ENCODE measurements at places on chromosomes 3 and 15.

- DNase-seq = no peak
Measured at GRCh38 chr3:129766135-129766534, 127.4 kb downstream of the TMCC1 start.

- DNase-seq = no peak
Measured at GRCh38 chr3:181948286-181948685, 236.6 kb downstream of the SOX2 start.

- no peak for DNase-seq
Measured at GRCh38 chr15:82969353-82969752, 16.7 kb upstream of the RAMAC start.

DNA sequence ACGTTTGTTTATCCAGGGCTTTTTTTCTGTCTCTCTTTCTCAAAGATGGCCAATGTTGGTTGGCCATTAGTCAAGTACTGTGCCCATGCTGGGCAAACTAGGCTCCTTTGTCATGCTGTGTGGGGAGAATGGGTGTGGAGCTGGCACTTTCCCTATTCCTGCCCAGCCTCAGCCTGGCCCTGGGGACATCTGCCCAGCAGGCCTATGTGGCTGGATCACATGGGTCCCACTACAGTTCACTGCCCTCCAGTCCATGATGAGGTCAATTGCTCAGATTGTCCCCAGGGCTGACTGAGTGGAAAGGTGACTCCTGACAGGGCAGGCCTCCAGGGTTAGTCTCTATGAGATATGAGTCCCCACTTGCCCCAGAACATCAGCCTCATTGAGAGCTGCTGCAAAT lies 54.4 kb upstream of the HERC1 start:
- DNase-seq = no peak

- DNase-seq = no peak
Measured at GRCh38 chr3:128845119-128845777, 34.2 kb upstream of the ACAD9 start.

DNA sequence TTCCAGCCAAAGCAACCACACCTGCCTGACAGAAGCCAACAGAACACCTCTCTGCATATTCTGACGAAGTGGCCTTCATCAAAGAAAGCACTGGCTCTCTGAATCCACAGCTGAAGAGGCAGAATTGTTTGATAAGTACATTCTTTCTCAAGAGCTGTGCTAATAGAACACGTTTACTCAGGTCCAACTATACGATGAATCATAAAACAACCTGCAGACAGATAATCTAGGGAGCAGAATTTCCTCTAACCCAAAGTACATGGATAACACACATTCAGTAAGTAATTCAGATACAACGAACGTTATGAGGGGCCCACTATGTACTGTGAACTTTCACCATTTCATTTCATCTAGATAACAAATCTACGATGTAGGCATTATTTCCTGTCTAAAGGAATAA lies 25.4 kb downstream of the ALDH1A2 start:
- DNase-seq = no peak

DNA sequence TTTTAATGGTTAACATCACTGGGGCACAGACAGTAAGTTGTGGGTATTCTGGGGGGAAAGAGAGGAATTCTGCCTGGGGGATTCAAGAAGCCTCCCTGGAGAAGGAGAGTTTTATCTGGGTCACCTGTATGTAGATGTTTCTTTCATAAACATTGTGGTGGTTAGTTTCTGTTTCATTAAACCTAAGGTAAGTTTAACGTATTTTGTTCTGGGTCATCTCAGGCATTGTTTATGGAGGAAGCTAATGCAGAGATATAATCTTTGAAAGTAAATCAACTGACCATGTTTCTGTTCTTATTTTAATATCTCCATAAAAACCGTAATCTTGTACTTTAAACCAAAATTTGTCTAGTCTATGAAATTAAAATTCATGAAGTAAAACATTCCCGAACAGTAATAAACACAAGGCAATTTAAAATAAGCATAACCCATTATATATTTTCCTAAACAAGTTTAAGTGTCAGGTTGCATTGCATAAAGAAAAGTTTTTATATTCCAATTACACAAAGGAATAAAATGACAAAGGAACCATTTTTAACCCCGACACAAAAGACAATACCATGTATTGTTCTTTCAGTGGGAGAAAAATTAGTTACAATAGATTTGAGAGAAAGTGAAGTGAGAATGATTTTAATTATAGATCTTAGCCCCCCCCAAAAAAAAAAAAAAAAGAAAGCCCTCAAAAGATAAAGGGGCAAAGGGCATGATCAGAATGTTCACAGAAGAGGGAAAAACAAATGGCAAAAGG lies 274.6 kb upstream of the TBL1XR1 start:
- DNase-seq = no peak

DNA sequence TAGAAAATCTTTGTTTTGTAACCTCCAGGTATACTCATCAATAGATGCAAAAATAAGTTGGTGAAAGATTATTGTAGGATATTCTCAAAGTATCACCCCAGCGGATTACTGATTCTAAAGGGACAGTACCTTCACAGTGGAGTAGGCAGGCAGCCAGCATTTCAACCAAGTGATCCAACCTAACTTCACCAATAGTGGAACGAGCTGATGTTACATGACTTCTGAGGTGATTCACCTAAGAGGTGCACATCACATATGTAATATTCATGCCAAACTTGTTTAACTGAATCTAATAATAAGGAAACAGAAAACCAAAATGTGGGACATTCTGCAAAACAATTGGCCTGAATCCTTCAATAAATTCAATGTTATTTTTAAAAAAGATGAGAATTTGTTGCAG lies 14.3 kb downstream of the MYZAP start:
- no peak for DNase-seq

DNA sequence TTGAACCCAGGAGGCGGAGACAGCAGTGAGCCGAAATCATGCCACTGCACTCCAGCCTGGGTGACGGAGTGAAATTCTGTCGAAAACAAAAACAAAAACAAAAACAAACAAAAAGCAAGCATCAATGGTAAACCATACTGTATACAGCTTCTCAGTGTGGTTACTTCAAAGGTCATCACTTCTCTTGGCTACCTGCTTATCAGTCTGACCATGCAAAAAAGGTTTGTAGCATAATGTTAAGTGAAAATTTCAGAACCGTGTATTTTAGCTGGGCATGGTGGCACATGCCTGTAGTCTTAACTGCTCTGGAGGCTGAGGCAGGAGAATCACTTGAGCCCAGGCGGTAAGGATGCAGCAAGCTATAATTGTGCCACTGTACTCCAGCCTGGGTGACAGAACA lies 4.2 kb downstream of the UBXN7 start:
- no peak for DNase-seq

GRCh38 chr3:189334064-189334920 lies 162.5 kb downstream of the TPRG1 start:
- no peak for DNase-seq

- no peak for DNase-seq
Measured at GRCh38 chr15:33844597-33844996, 123.7 kb upstream of the CHRM5 start.

GRCh38 chr3:50519471-50520089 lies 16.1 kb upstream of the CACNA2D2 start:
- no peak for DNase-seq

DNA sequence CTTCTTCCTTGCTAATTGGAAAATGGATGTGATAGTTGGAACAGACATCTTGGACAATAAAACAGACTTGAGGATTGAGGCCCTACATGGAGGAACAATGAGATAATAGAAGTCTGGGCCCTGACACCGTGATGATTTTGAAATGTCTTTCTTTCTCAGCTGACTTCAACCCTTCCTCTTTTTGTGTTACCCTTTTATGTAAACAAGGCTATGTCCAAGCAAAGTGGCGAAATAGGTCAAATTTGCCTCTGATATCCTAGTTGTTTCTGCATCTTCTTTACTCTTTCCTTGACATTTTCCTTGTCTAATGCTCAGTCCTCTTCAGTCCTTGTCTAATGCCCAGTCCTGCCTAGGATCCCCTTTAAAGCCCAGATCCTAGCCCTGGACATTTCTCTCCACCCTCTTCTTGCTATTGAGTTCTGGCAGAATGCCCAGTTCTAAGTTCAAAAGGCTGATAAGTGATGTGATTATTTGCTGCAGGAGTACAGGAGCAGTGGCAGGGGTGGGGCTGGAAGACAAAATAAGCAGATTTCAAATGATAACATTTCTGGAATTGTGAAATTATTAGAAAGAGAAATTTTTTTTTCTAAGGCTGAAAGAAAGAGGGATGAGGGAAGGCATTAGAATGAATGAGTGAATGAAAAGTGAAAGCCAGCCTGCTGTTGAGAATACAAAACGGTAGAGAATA lies 6.5 kb upstream of the VPS8 start:
- no peak for DNase-seq

GRCh38 chr3:69791919-69792399 lies 52.7 kb downstream of the MITF start:
- DNase-seq = no peak

- peak; percentile 67 for DNase-seq
Measured at GRCh38 chr15:74964794-74965193, 8.2 kb upstream of the RPP25 start.

DNA sequence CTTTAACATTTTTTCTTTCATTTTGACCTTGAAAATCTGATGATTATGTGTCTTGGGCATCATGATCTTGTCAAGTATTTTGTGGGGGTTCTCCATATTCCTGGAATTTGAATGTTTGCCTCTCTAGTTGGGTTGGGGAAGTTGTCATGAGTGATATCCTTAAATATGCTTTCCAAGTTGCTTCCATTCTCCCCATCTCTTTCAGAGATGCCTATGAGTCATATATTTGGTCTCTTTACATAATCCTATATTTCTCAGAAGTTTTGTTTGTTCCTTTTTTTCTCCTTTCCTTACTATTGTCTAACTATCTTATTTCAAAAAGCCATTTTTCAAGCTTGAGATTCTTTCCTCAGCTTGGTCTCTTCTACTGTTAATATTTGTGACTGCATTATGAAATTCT lies 69.0 kb upstream of the CCDC80 start:
- no peak for DNase-seq

DNA sequence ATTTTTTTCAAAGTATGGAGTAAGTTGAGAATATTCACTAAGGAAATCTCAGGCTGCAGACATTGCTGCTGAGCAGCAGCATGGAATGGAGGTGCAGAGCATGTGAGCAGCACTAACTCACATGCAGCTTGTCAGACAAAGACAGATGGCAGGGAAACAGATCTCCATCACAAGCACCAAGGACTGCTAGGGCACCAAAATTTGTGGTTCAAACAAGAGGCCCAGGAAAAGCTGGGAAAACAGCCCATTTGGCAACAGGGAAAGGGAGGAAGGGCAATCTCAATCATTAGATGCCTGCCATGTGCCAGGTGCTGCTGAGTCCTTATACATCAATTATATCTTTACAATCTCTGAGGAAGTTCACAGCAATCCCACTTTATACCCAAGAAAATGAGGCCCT lies 47.2 kb upstream of the EIF1B start:
- DNase-seq = no peak

DNA sequence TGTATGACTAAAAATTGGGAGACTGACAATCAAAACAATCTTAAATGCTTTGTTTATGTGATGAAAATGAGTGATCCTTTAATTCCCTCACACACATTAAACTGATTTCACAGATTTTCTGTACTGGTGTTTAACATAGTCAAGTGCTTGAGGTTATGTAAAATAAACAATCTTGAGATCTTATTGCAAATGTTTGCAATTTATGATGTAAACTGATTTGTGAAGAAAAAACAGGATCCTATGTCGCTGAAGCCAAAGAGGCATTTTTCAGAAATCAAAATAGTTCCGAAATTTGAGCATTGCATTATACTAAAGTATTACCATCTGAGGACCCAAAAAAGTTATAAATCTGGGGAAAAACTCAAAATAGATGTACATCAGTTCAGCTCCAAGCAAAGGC lies 12.7 kb downstream of the SHOX2 start:
- DNase-seq = no peak

- DNase-seq = no peak
Measured at GRCh38 chr15:43352693-43353382, 18.0 kb downstream of the ZSCAN29 start.
